Foreskin fibroblast (primary cell): ENCODE measurements at places on chromosomes 1 and 21.

GRCh38 chr1:1024771-1025699 lies 5.1 kb downstream of the AGRN start:
- DNase-seq: no peak

DNA sequence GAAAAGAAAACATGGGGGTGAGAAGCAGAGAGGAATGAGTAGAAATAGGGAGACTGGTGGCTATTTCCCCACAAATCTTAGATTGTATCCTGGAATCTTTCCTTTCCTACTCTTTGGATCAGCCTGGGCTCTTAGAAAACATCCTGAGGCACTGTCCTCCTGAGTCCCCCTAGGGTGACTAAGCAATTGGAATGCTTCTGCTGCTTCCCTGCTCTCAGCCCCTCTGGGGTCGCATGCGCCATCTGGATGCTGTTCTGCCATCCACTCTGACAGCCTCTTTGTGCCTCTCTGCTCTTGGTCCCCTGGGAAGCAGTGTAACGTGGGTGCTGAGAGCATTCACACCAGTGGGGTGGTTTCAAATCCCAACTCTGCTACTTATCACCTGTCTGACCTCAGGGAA lies 443.0 kb downstream of the SIPA1L2 start:
- no peak for DNase-seq

GRCh38 chr1:168019407-168019806 lies 82.5 kb upstream of the MPC2 start:
- DNase-seq: no peak

DNA sequence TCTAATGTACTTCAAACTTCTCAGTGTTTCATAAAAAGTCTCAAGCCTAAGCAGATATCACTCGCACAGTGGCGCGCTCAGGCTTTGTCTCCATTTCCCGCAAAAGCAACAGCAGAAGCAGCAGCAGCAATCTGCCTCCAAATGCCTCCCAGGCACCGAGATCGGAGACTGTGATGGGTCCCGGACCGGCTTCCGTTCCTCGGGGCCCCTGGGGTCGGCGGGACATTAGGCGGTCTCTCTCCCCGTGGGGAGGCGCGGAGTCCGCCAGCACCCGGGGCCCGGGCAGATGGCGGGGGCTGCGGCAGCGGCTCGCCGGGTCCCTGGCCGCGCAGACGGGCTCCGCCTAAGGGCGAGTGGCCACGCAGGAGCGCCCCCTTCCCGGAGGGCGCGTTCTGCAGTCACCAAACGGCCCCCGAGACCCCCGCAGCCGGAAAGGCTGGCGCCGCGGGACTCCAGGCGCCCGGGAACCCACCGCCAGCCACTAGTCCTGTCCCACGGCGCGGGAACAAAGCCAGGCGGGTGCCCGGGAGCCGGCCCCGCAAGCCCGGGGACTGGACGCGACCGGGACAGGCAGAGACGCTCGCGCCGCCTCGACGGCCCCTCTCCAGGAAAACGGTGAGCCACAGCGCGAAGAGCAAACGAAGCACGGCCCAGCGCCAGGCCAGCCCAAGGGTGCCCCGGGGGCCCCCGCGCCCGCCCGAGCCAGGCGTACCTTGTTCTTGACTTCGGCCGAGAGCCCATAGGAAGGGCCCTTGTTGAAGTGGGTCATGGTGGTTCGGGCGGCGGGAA lies 590 bp downstream of the CNN3 start:
- peak; percentile 85 for DNase-seq

DNA sequence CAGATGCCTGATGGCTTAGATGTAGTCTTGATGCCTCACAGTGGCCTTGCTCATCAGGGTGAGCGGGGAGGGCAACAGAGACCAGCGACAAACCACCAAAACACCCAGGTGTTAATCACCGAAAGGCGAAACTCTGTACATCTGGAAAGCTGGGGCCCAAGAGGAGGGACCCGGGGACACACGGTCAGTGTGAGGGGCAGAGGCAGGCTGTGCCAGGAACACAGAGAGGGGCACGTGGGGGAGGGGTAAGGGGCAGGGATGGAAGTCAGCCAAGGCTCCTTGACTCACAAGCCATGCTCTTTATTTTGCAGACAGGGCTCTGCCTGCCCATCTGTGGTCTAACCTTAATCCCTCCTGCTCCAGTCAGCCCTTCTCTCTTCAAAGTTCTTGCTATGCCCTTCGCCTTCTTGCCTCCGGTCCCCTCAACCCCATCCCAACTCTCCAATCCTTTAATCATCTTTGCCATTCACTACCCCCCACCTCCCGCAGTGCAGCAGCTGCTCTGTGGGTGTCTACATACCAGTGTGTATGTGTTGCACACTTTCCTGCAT lies 4.3 kb downstream of the MEF2D start:
- no peak for DNase-seq

DNA sequence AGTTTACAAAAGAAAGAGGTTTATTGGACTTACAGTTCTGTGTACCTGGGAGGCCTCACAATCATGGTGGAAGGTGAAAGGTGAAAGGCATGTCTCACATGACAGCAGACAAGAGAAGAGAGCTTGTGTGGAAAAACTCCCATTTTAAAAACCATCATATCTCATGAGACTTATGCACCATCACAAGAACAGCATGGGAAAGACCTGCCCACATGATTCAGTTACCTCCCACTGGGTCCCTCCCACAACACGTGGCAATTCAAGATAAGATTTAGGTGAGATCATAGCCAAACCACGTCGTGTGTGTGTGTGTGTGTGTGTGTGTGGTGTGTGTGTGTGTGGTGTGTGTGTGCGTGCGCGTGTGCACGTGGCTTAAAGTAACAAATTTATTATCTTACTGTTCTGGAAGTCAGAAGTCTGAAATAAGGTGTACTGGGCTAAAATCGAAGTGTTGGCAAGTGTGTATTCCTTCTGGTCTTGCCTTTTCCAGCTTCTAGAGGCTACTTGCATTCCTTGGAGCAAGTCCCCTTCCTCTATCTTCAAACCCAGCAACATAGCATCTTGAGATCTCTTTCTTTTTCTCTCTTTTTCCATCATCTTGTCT lies 48.1 kb upstream of the MPC2 start:
- no peak for DNase-seq

- DNase-seq: peak; percentile 34
Observed at GRCh38 chr1:218865591-218865990, 308.1 kb upstream of the LYPLAL1 start.

DNA sequence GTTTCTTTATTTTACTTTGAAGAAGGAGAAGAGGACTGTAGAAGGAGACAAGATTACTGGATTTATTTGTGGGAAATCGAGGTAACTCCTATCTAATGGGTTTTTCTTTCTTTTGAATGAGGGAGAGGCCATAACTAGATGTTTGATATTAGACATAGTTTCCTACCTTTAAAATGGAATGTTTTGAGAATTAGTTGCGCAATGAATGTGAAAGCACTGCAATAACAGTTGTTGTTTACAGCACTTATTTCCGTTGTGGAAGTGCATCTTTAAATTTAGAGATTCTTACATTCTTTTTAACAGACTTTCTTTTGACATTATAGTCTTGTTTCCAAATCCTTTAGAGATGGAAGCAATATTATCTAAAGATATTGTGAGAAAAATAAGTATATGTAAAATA lies 229.0 kb downstream of the SRGAP2C start:
- DNase-seq: no peak

DNA sequence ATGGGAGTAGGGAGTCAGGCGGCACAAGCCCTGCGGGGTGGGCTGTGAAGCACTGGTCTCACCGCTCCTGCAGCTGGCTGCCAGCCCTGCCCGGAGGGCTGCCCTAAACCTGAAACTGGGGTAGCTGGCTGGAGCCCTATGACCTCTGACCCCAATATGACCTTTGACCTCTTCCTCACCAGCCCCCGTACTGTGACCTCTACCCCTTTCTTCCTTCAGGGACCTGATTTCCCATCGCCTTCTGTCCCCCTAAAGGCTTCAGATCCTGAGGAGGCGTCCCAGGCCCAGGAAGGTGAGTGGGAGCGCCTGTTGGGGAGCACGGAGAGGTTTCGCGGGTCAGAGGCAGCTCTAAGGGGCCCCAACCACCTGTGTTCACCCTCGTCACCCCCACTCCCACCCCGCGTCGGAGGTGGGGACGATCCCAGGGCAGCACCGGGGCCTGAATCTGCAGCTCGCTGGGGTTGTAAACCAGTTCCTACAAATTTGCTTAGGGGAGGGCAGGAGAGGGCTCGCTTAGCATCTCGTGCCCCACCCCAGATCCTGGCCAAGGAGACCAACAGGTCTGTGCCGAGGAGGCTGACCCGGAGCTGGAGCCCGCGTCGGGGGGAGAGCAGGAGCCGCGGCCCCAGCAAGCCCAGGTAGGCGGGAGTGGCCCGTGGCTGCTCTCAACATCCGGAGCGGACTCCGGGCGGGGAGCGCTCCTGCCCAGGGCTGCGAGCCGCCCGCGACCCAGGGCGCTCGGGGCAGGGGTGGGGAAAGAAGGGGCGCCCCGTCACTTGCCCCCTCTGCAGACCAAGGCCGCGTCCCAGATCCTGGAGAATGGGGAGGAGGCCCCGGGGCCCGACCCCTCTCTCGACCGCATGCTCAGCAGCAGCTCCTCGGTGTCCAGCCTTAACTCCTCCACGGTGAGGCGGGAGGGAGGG lies 7.3 kb downstream of the SYTL1 start:
- no peak for DNase-seq

DNA sequence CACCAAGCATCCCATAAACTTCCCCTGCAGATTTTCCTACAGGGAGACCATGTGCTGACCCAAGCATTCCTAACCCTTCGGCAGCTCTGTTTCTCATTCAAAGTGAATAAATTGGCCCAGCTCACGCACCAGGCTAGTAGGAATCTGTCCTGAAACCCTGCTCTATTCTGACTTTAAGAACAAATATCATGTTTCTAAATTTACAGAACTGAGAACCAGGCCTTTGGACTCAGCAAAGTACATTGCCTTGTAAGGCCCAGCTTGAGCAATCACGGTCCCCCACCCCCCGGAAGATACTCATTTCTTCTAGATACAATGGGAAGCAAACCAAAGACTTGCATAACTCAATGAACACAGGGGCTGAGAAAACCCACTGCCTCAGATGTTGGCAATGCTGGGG lies 160.1 kb upstream of the NFIA start:
- peak; percentile 15 for DNase-seq

DNA sequence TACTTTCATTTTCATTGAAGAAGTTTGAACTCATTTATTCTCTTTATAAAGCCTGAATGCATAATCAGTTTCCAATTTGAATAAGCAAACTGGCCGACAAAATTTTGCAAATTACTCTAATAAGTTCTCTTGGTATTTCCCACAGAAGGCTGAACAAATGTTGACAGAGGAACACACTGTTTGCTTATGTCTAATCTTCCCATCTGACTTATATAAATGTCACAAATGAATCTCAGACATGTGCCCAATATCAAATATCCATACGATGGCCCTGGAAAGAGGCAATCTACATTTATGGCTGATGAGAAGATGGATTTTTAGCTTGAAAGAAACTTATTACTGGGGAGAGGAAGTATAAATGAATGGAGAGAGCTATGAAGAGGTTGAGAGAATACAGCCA lies 380.6 kb upstream of the ZRANB2 start:
- no peak for DNase-seq

DNA sequence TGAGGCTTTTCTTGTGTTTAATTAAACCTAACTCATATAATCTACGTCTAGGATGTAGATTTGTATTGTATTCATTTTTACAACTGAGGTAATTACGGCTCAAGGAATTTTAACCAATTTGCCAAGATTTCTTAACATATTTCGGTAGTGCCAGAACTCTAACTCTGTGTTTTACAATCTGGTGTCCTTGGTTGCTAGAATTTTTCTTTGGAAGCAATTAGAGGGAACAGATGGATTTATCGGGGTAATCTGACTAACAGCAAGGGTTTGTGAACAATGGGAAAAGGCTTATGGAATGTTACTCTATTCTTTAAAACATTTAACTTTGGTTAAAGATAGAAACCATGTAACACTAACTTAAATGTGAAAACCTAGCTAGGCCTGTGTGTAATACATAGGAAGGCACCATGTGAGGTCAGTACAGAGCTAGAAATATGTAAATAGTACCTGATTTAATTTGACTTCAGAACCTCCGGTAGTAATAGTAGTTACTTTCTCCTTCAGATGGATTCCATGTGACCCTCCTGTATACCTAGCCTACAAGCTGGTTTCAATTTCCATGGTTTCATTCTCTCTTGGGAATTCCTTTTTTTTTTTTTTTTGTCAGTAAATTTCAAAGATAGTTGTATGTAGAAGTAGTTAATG lies 1.2 kb downstream of the MTF2 start:
- peak; percentile 77 for DNase-seq

DNA sequence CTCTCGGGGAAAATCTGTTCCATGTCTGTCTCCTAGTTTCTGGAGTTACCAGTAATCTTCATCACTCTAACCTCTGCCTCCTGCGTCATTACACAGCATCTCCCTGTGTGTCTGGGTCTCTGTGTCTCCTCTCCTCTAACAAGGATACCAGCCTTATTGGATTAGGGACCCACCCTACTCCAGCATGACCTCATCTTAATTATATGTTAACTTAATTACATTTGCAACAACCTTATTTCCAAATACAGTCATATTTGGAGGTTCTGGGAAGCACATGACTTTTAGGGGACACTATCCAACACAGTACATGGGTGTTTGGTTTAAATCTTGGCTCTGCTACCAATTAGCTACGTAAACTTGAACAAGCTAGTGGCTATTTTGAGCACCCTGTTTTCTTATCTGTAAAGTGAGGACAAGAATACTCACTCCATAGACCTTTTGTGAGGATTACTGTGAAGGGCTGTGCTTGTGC lies 83.9 kb upstream of the SGIP1 start:
- DNase-seq: no peak

GRCh38 chr1:46735708-46736324 lies 16.9 kb upstream of the EFCAB14 start:
- DNase-seq: peak; percentile 42

DNA sequence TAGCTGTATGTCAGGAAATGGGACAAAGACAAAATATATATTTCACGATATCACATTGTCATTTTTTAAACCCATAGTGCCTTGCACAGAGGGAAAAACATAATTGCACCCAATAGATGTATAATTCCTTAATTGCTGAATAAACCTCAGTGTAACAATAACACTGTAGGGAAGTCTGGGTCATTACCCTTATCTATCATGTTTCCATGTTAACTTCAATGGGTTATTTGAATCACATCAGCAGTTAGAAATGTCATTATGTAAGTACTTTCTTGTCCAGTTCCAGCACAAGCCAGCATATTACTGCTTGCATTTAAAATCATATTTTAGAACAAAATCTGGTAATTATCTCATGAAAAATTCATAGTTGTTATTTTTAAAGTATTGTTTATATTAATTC lies 222.7 kb downstream of the HMCN1 start:
- no peak for DNase-seq

GRCh38 chr1:184532199-184532598 lies 145.4 kb downstream of the C1orf21 start:
- DNase-seq: no peak

- no peak for DNase-seq
Observed at GRCh38 chr1:94650301-94650700, 108.7 kb upstream of the F3 start.

GRCh38 chr1:2347896-2348295 lies 43.5 kb downstream of the MORN1 start:
- no peak for DNase-seq
